RWPE1 (cell line): ENCODE measurements at places on chromosomes 1 and 21.

- peak; percentile 62 for DNase-seq
These were observed 612 bp downstream of the PSMA5 start for GRCh38 chr1:109425391-109426280.

GRCh38 chr1:237786066-237786719 lies 104.5 kb downstream of the ZP4 start:
- no peak for DNase-seq

GRCh38 chr1:221045842-221046831 lies 166.9 kb downstream of the HLX start:
- DNase-seq = no peak

DNA sequence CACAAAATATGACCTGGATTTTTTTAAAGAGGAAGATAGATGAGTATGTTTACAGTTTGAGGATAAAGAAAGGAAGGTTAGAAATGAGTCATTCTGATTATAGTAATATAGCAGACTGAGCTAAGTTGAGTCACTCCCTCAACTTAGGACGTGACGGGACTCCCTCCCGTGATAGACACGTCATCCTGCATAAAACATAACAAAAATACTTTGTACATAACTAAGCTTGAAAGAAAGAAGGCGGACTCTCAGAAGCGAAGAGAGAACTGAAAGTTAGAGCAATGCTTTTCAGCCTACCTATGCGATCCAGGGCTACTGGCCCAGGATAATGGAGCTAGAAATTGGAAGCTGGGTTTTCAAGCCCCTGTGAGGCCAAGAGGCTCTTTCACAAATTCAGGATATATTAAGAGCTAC lies 53.0 kb upstream of the DESI2 start:
- DNase-seq = peak; percentile 94
